IMR-90 (cell line): ENCODE measurements at places on chromosomes 13 and 19. TPM values are rescaled to one million over a fixed set of nuclear protein-coding genes. Genes with fewer than 3 reads are reported as not detected.

GRCh38 chr19:42521346-42522030, 6.8 kb downstream of the CEACAM1 start:
- no peak for DNase-seq

DNA sequence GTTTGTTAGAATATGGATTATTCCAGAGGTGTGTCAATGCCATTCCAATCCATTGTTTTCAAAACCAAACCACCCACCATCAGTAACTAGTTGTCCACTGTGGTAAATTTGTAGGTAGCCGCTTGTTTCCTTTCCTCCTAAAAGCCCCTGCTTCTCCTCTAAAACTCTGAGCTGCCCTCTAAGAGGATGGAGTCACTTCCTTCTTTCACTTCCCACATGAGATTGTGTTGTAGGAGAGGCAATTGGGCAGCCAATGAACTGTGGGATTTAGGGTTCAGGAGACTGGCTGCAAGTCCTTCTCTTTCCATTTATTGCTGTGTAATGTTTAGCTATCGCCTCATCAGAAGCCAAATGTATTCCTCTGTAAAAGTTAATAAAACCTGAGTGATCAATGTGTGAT, 49.9 kb upstream of the RFXAP start:
- no peak for DNase-seq

DNA sequence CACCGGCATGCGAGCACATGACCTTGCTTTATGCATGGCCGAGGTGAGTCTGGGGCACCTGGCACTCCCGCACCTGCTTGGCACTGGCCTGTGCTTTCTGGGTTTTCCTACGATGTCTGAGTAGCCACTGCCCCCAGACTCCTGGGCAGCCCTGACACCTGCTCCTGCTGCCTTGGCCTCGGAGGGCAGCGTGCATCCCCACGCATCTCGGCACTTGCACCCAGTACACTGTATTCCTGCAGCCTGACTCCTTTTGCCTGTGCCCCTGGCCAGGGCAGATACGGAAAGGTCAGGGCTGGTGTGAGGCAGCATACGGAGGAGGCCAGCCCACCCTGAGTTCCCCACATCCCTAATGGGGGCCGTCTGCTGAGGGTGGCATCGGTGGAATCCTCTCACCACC, 340.6 kb downstream of the TEX29 start:
- DNase-seq, result no peak

- DNase-seq, result no peak
Measured at GRCh38 chr13:39306639-39307589, 268.7 kb downstream of the NHLRC3 start.

DNA sequence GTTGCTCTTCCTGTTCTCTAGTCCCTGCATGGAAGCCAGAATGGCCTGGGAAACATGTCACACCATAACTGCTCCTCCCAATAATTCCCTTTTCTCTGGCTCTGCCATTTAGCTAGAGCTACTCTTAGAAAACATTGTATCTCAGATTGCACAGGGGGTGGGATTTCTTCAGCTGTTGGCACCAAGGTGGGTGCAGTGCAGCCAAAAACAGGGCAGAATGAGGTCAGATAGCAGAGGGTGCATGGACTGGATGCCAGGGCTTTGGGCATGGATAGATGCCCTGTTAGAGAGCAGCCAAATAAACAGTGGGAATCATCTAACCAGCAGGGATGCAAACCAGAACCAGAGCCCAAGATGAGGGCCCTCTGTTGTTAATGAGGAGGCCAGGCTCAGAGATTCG, 4.9 kb upstream of the AMER2 start:
- no peak for DNase-seq

DNA sequence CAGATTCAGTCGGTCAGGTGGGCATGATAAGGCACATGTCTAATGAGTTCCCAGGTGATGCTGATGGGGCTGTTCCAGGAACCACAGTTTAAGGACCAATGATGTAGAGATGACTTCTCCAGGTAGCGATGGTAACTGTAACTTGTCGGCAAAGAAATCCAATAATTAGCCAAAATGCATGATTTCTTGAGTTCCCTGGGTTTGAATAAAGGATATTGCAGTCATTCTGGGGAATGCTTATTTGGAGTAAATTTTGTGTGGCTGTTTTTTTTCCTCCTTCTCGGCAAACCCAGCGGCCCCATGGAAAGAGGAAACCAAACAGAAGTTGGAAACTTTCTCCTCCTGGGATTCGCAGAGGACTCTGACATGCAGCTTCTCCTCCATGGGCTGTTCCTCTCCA, at the start of gene OR7C2:
TSS of gene OR7C2 (plus strand) at position 301 of the 400 bp plus-strand sequence. CDS start at position 301, 0 bp downstream.
- no peak for DNase-seq

DNA sequence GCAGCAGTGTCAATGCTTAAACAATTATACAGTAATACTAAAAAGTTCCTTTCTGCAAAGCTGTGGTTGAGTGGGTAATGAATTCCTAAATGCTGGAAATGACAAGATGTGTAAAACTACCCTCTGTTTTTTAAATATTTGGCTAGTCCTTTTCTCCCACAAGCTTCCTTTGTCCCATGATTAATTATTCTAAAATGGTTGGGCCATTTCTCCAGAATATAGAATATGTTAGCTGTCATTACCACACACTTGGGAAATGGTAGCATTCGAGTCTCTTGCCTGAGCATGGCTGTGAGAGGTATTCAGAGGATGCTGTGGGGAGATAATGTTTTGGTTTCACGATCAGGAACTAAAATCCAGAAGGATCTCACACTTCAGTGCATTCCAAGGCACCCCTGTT, 1185.8 kb downstream of the UQCRFS1 start:
- DNase-seq, result no peak

GRCh38 chr19:14347999-14348889, 33.0 kb upstream of the ADGRE5 start:
- no peak for DNase-seq

- peak; percentile 52 for DNase-seq
Measured at GRCh38 chr19:46841458-46842083, 9.1 kb downstream of the AP2S1 start.

- DNase-seq, result no peak
Measured at GRCh38 chr19:33777351-33777750, 19.3 kb upstream of the KCTD15 start.

DNA sequence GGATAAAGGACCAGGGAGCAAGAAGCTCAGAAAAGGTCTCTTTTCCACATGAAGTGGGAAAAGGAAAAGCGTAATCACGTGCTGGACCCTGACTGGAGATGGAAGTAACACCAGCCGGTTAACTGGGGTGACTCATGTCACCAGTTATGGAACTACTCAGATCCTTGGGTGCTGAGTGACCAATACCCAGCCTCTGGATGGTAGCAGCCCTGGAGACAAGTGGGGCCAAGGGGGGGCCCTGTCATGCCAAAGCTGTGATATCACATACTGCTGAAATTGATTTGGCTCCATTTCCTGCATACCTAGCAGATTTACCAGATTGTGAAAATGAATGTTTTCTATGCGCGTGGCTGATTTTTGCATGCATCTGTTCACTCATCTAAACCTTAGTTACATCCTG, 158.9 kb downstream of the ZIC5 start:
- DNase-seq, result peak; percentile 19

DNA sequence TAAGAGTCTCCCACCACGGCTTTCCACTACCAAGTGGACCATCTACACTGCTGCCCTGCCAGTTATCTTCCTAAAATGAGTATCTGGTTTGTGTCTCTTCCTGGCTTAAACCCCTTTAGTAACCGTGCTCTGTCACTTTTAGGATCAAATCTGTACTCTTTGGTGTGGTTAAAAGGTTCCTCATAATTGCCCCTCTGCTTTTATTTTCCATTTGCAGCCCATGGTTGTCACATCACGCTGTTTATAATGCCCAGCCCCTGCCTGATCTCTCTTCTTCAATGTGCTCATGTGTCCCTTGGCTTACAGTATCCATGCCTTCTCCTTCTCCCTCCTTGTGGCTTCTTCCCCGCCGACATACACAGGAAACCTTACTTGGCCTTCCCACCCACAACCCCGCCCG, 100.1 kb downstream of the DGKH start:
- no peak for DNase-seq

GRCh38 chr19:46668662-46669061, 7.7 kb upstream of the DACT3 start:
- no peak for DNase-seq

- no peak for DNase-seq
Measured at GRCh38 chr19:7074705-7075282, 5.3 kb downstream of the ZNF557 start.

DNA sequence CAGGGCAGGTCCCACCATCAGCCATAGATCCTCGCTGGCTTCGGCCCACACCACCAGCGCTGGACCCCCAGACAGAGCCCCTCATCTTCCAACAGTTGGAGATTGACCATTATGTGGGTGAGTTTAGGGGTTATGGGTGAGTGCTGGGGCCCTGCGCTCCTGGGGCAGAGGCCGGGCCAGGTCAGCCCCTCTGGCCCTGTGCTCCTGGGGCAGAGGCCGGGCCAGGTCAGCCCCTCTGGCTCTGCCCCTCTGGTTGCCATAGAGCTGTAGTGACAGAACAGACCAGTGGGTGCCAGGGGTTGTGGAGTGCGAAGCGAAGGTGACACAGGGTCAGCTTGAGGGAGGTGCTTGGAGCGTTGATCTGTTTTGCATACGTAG, 15.2 kb downstream of the POLD1 start:
- no peak for DNase-seq

DNA sequence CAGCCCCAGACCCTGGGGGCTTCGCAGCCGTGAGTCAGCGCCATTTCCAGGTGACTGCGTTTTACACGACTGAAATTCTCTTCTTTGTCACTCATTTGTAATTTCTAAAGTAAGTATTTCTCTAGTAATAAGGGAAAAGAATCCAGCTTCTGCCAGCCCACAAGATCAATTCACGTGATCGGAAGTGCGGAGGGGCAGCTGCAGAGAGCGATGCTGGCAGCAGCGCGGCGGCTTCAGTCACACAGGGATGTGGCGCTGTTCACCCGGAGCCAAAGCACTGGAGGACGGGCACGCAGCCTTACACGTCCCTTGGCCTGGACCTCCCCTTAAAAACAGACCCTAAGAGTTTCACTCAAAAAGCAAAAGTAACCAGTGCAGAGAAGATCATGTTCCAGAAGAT, 18.4 kb downstream of the GRTP1 start:
- no peak for DNase-seq

DNA sequence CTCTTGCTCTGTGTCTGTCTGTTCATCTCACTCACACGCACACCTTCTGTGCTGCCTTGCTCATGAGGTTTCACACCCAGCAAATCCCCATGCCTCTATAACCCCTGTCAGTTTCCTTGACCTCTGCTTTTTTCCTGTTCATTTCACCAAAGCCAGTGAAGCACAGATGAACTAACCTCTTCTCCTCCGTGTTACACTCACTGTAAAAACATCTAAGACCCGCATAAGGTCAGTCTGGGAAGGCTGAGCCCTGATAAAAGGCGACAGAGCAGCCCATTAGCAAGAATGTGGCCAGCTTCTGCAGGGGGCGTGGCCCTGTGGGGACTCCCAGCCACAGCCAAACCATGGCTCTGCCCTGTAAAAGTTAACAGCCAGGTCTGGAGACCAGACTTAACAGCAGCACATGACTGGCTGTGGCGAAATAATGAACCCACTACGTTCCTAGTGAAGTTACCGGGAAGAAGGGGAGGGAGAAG, 42.8 kb upstream of the NPAS1 start:
- peak; percentile 55 for DNase-seq

DNA sequence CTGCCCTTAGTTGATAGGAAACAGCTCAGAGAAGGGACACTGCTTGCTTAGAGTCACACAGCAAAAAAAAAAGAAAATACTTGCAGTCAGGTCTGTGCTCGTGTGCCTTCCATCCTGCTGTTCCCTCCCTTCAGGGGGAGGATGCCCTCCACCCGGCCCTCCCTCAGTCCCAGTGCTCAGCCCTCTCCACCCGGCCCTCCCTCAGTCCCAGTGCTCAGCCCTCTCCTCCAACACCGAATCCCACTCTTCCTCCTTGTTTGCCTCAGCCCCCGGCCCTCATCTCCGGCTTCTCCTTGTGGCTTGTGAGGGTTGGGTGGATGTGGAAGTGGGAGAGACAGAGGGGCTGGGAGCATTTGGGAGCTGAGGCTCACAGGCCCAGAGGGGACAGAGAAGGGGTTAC, 5.8 kb downstream of the TFPT start:
- no peak for DNase-seq

- no peak for DNase-seq
Measured at GRCh38 chr19:11401808-11402543, 17.1 kb downstream of the RGL3 start.

Gene GJB2
- polyA plus RNA-seq, result 0.09 and 0.17 TPM in 2 replicates

Gene ZNF415
- polyA plus RNA-seq, result 3.9 and 4.2 TPM in 2 replicates

Gene MCEMP1
- polyA plus RNA-seq, result 0.15 TPM in 1 of 2 replicates, not detected in the other

Gene FFAR1
- polyA plus RNA-seq, result not detected in 2 replicates

Gene ZNF507
- 8.4 and 9.6 TPM in 2 replicates for polyA plus RNA-seq

Gene PDE4C
- 0.22 and 0.24 TPM in 2 replicates for polyA plus RNA-seq

Gene SOHLH2
- 0.06 and 0.17 TPM in 2 replicates for polyA plus RNA-seq

Gene CILP2
- polyA plus RNA-seq, result 0.87 and 0.96 TPM in 2 replicates

Gene KRTDAP
- polyA plus RNA-seq, result not detected in 2 replicates

Gene NCR1
- polyA plus RNA-seq, result not detected in 2 replicates

Gene AMER2
- not detected in 2 replicates for polyA plus RNA-seq

Gene KLK2
- not detected in 2 replicates for polyA plus RNA-seq
